ENCODE measurements at places on chromosomes 2 and 18.

- no peak for DNase-seq
These were observed 3.5 kb upstream of the NEURL3 start for GRCh38 chr2:96508521-96509113.

GRCh38 chr18:23803755-23804154 lies 114.5 kb downstream of the LAMA3 start:
- DNase-seq, result no peak

DNA sequence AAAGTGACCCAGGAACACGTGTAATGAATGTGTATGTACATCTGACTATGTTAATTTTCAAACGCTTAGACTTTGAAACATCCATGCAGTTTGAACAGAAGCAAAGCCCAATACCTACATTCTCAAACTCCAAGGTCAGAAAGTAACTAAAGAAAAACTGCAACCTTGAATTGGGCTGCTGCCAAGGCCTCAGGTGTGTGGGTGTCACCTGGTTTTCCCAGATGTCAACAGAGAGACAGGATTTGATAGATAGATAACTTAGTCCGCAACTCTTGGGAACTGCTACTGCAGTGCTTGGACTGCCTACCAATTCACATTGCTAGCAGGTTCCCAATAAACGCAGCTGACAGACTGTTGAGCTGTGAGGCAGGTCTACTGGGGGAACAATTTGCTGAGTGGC lies 78.7 kb upstream of the PAPOLG start:
- no peak for DNase-seq

GRCh38 chr2:55999231-55999630 lies 75.6 kb upstream of the EFEMP1 start:
- DNase-seq, result no peak

DNA sequence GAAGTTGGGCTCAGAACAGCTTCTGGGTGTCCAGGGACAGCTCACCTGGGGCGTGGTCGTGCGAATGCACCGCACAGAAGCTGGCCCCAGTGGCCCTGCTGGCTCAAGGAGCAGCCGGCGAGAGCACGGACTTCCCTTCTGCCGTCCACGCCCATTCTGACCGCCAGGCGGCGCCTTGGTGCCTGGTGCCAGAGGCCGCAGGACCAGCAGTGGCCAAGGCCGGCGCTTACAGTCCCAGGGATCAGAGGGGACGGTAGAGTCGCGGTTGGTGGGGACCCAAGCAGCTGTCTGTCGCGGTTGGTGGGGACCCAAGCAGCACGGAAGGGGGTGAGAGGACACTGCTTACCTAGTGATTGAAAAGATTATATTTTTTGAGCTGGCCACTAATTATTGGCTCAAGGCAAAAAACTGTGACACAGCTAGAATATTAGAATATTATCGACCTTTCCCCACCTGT lies 25.7 kb downstream of the NPPC start:
- DNase-seq, result no peak

- DNase-seq, result no peak
These were observed 115.3 kb downstream of the FEZ2 start for GRCh38 chr2:36482576-36483214.

GRCh38 chr2:3430740-3431490 lies 51.4 kb downstream of the TRAPPC12 start:
- no peak for DNase-seq

DNA sequence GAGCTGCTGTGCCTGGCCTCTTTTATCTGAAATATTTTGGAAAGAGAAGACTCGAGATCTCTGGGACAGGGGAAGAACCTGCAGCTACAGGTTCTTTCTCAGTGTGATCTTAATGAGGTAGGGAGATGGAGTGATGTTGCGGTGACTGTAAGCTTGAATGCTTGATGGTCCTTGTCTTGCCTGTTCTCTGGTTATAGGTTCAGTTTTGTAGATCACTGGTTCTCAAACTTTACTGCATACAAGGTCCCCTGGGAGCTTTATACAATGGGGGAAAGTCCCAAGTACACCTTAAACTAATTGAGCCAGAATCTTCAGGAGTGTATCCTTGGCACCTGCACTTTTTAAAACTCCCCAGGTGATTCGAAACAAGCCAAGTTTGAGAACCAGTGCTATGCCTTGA lies 136.7 kb upstream of the CXCR4 start:
- no peak for DNase-seq

DNA sequence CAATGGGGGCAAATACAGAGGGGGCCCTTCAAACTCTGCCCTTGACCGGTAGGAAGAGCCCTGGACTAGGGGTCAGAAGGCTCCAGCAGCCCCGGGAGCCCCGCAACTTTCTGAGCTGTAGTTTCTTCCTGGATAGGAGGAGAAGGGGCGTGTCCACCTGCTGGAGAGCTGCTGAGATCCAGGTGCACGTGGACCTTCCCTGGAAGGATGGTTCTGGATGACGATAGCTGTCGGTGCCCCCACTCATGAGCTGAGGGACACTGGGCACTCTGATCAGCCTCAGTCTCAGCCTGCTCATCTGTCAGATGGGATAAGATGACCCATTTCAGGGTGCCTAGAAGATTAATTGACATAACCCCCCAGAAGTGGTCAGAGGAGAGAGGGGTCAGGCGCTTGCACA lies 125.2 kb upstream of the HDAC4 start:
- no peak for DNase-seq

DNA sequence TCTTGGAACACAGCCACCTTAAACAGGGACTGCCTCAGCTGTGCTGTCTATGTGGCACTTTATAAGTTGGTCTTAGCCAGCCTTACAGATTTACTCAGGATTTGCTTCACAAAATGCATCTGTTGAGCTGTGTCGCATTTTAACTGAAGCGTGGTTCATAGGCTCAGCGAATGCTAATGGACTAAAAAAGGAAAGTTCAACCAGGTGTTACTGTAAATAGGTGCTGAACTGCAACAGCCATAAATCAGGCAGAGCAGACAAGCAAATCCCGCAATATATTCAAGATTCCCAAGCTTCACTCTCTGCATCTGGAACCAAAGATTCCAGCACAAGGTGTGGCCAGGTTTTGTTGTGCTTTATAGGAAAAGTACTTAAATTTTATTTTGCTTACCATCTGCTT lies 130.0 kb downstream of the EPHA4 start:
- DNase-seq, result no peak

GRCh38 chr2:234588054-234588430 lies 91.2 kb upstream of the ARL4C start:
- DNase-seq, result no peak

DNA sequence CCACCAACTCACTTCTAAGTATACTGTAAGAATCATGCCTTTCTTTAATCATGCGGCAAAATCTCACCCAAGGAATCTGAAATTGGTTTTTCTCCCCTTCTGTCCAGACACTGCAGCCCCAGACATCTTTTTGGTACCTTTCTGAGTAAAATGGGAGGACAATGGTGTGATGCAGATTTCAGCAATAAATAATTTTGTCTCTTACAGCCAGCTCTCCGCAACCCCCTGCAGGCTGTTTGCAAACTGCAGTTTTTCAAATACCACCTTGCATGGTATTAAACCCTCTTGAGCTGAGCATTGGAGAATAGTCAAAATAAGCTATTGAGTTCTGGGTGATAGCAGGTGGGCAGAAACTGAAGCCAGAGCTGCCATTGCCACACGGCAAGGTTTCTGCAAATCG lies 32.2 kb downstream of the GPR39 start:
- DNase-seq, result peak; percentile 30

DNA sequence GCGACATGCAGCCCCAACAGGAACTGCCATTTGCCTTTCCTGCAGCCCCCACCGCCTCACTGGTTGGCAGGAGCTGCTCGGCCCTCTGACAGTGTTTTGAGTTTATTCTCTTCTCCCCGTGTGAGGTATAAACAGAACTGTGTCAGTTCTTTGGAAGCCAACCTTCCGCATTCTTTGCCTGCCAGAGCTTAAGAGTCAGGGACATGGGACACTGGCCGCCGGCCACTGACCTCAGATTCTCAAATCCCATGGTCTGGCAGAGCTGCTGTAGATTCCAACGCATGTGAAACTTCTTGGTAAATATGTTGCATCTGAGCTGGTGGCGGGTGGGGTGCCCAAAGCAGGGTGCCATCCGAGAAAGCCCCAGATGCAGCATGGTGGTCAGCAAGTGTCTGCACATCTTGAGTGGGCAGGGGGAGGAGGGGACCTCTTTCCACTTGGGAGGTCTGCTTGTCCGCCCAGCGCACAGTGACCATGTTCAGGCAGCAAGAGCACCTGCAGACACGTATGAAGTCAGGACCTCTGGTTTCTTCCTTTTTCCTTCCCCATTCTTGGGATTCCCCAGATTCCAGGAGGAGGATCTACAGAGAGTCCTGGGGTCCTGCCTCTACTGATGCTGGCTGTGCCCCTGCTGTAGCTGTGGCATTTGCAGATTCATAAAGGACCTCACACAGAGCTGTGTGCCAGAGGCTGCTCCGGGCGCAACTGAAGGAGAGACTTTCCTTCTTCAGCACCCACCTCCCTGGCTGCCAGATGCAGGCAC lies 23.8 kb downstream of the ASB18 start:
- no peak for DNase-seq

GRCh38 chr18:58097121-58097906 lies 53.3 kb downstream of the NEDD4L start:
- DNase-seq, result no peak

DNA sequence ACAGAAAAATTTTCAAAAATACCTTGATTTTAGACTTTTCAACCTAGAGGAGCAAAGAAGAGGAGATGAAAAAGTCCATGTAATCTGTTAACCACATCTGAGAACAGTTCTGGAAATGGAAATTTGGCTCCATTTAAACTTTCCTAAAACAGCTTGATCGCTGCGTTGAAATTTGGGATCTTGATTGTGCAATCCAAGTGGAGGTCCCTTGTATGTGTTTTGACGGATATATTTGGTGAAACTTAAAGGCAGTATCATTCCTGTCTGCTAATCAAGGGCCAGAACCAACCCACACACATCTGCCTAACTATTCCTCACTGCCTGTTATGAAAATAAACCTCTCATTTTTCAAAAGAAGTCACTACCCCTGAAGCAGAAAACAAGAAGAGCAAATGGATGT lies 46.6 kb downstream of the SPATS2L start:
- DNase-seq, result no peak

GRCh38 chr18:24500766-24501165 lies 40.3 kb downstream of the HRH4 start:
- DNase-seq, result no peak

DNA sequence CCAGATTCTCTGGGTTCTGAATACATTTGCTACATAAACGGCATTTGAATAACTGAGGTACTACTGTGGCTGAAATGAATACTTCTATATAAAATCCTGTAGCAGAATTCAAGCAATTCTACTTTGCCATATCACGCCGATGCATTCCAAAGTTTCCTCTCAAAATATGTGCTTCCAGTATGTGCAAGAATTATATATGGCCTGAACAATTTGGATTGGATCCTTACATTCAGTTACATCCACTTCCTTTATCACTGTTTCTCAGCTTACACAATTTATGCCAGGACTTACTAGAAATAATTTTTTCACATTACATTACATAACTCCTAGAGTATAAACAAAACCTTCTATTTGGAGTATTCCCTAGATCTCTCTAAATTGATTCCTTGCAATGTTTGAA lies 46.3 kb upstream of the STAT4 start:
- no peak for DNase-seq

DNA sequence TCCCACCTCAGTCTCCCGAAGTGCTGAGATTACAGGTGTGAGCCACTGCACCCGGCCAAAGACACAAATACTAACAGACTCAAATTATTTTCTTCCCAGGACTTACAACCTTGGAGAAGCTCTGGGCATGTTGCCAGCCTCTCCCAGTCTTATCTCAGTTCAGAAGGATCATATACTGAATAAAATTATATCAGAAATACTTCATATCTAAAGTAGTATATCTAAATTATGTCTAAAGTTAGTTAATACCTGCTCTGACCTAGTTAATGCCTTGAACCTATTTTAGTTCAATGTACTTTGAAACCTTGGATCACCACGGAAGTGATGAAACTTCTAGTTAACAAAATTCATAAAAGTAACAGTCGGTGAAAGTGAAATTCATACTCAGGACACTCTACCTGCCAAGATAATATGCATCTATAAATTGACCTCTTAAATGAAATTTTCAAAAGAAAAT lies 34.4 kb upstream of the CYBRD1 start:
- DNase-seq, result no peak

GRCh38 chr2:20823917-20824316 lies 1.0 kb upstream of the LDAH start:
- no peak for DNase-seq

- DNase-seq, result no peak
These were observed 77.3 kb downstream of the CPS1 start for GRCh38 chr2:210633699-210634098.

DNA sequence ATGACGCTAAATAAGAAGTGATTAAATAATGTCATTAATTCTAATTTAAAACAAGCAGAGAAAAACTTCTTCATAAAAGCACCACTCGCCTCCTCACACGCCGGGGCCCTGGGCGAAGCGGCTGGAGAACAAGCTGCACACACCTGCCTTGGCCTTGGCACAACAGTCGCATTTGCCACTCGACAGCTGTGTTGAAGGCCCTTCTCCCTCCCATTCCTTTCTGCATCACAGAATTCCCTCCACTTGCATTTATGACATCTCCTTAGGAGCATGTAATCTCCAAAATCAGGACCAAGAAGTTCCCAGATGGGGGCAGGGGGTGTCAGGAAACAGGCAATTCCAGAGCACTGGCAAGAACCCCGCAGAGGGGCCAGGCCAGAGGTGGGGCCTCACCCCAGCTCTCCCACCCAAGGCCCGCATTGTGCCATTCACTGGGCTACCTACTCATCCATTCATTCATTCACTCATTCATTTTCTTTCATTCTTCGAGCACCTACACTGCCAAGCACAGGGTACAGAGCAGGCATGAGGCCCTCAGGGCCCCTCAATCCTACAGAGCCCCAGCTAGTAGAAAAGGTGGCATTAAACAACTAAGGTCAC lies 6.4 kb downstream of the HDAC4 start:
- DNase-seq, result no peak

DNA sequence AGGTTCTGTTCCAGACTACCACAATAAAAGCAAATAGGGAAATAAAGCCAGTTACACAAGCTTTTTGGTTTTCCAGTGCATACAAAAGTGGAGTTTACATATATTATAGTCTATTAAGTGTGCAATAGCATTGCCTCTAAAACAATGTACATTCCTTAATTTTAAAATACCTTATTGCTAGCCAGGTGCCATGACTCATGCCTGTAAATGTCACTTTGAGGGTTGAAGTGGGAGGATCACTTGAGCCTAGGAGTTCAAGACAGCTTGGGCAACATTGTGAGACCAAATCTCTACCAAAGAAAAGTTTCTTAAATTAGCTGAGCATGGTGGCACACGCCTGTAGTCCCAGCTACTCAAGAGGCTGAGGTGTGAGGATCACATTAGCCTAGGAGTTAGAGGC lies 52.9 kb upstream of the IMP4 start:
- DNase-seq, result no peak

DNA sequence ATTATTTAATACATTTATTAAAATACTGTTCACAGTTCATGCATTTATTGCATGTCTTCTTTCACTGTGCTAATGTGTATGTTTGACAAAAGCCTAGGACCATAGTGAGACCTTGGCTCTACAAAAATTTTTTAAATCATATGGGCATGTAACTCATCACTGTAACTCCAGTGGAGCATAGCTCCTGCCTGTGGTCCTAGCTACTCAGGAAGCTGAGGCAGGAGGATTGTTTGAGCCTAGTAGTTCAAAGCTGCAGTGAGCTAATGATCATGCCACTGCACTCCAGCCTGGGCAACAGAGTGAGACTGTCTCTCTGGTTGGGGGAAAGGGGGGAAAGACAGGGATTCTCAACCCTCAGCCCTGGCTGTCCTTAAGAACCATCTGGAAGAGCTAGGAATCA lies 137.8 kb downstream of the PRKCE start:
- no peak for DNase-seq

Data from NCI-H1694 (cell line).